ENCODE measurements at places on chromosomes 3 and 15.

- no peak for DNase-seq
These were observed 151.0 kb upstream of the ROBO2 start for GRCh38 chr3:76888856-76889255.

DNA sequence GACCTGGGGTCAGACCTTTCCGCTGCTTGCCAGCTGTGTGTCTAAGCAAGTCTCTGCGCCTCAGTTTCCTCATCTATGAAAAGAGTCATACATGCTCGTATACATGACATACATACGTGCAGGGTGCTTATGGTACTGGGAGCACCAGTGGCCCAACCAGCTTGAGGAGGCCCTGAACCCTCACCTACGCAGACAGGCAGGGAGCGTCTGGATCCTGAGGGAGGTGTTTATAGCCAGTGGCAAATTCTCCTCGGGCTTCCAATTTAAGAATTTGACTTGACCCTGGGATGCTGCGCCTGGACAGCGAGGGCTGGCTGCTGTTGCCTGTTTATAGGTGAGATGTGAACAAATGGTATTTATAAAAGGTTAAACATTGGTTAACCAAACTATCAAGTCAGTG lies 17.7 kb upstream of the FGD5 start:
- no peak for DNase-seq

DNA sequence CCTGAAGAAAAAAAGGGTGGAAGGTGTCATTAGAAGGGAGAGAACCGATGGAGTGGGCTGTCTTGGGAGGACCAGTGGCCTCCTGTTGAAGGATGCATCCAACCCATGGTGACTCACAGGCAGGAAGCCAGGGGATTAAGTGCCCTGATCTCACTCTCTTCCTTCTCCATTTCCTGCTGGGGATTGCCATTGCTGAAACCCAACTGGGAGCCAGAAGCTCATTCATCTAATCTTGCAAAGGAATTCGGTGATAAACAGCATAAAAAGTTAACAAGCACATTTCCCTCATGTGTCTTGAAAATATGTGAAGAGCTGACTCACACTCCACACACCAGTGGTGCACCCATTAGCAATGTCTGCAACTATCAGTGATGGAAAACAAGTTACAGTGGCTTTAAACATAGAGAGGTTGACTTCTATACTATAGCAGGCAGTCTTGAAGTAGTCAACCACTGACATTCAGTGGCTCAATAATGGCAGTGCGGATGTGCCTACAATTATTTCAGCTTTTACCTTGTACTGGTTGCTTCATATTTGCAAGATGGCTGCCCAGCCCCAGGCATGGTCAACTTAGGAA lies 12.8 kb upstream of the CSRNP1 start:
- DNase-seq: no peak

DNA sequence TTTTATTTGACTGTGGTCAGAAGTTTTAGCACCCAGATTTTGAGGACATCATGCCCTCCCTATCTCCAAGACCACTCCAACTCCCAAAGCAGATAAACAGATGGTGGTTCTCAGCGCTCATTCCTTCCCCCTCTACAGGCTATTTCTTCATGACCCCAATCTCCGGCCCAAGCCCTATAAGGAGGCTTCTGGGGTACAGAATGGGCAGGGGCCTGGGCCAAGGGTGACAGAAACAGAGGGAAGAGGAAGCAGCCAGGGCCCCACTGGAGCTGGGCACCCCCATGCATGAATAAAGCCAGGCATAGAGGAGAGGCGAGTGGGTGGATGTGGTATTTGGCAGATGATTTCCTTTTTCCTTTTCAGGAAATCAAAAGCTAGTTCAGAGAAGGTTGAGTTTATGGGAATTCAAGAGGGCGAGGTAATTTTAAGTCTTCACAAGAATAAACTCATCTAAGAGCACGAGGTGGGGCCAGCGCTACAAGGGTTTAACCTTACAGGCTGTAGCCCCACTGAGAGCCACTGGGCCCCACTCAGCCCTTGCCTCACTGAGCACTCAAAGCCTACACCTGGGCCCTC lies 104.8 kb upstream of the HERC1 start:
- DNase-seq: no peak

DNA sequence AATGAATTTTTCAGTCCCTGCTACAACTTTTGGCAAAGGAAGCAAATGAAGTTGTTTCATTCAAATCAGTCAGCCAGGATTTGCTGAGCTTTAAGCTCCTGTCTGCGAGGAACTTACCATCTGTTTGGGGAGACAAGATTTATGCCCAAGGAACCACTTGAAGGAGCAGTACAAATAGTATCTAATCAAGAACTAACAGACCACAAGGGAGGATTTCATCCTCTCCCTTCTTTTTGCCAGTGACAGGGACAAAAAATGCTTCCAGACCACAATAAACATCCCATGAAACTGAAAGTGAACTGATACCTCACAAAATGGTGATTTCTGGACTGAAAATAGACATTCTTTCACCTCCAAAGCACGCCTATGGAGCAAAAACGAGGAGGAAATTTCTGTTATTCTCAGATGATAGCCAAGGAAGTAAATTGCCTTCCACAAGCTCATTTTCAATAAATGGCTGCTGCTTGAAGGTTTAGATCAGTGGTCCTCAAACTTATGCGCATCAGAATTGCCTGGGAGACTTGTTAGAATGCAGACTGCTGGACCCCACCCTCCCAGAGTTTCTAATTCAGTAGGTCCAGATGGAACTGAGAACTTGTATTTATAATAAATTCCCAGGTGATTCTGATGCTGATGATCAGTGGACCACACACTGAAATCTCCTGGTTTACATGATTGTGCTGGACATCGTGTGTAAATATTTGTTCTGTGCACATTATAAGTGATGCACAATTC lies 202.4 kb upstream of the GADL1 start:
- DNase-seq: no peak

DNA sequence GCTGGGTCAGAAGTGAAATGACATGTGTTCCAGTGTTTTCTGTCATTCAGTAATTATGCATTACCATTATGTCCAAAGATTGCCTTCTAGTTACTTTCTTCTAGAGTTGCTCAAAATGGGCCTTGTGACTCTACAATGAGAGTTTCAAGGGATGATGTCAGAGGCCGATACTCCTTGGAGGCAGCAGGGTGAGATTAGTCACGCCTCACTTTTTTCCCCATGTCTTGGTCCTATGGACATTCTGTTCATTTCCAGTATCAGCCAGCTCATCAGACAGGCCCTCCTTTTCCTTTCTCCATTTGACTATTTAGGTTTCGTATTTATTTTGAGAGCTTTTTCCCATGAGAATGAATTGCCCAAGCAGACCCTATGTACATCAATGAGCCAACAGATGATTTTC lies 17.5 kb downstream of the VGLL3 start:
- DNase-seq: no peak

All from activated CD4-positive, alpha-beta T cell treated with anti-CD3 and anti-CD28 coated beads, Interleukin-2, Interleukin-6, amounts not matched to agents 100 ng/mL and 50 ng/mL, durations not matched to agents 16 hours and 8 hours (primary cell).